ENCODE measurements at places on chromosomes 1 and 21.

GRCh38 chr1:27293915-27294314 lies 28.0 kb upstream of the TMEM222 start:
- no peak overlapping the region for H3K27ac ChIP-seq
- no peak overlapping the region for H3K4me3 ChIP-seq
- no peak for ATAC-seq
- H3K27me3 ChIP-seq = no peaks in the 10 kb centered on the region
- H3K36me3 ChIP-seq = peaks cover 43% of the 10 kb centered on the region

DNA sequence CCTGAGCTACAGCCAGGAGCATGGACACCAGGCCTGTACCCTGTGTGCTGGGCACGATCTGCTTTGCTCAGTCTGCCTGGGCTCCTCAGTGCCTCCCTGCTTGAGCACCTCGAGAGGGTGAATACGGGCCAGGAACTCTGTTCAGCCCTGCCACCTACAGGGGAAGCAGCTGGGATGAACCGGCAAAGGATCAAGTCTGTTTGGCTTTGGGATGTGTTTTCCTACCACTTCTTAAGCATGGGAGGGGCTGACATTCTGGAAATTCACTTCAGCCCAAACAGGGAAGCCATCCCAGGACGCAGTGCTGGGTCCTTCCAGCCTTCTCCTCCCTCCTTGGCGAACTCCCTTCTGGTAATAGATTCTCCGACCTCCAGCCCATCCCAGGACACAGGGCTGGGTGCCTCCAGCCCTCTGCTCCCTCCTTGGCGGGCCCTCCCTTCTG lies 55.8 kb upstream of the SELENON start:
- no peak for ATAC-seq
- peaks cover 45% of the 10 kb centered on the region for H3K27me3 ChIP-seq
- H3K36me3 ChIP-seq = no peaks in the 10 kb centered on the region
- H3K27ac ChIP-seq = no peak overlapping the region

GRCh38 chr1:81238129-81238528 lies 562.6 kb upstream of the ADGRL2 start:
- H3K4me3 ChIP-seq = no peak overlapping the region
- ATAC-seq = no peak
- no peaks in the 10 kb centered on the region for H3K27me3 ChIP-seq
- H3K27ac ChIP-seq = no peak overlapping the region
- no peaks in the 10 kb centered on the region for H3K36me3 ChIP-seq

DNA sequence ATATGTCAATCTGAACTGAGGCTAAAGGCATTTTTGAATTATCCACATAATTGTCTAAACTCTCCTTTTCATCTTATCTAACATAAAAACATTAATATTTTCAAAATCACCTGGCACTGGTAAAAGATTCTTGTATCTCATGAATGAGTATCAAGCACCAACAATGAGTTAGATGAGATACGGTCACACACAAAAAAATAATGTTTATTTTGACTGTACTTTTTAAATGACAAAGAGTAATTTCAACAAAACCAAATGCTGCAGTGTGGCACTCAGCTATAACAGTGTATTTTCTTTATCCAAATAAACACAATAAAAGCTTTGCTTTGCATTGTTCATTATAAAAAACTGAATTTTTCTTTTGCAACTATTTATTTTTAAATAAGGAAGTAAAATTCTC lies 59.5 kb downstream of the EIF4G3 start:
- H3K36me3 ChIP-seq = peaks cover 8% of the 10 kb centered on the region
- no peak overlapping the region for H3K27ac ChIP-seq
- H3K4me3 ChIP-seq = no peak overlapping the region
- no peak for ATAC-seq

- no peaks in the 10 kb centered on the region for H3K36me3 ChIP-seq
- ATAC-seq = no peak
- peaks cover 29% of the 10 kb centered on the region for H3K27me3 ChIP-seq
- H3K27ac ChIP-seq = no peak overlapping the region
Observed at GRCh38 chr21:41597811-41598231, 89.9 kb upstream of the TMPRSS2 start.

DNA sequence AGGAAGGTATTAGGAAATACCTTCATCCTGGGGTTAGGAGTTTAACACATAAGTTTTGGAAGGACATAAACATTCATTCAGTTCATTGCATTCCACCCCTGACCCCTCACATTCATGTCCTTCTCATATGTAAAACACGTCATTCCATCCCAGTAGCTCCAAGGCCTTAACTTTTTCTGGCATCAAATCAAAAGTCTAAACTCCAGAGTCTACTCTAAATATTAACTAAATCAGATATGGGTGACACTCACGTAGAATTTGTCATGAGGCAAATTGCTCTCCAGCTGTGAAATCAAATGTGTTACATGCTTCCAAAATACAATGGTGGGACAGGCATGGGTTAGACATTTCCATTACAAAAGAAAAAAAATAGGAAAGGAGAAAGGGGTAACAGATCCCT lies 298.2 kb upstream of the LRRC7 start:
- H3K27ac ChIP-seq = no peak overlapping the region
- no peak for ATAC-seq
- no peaks in the 10 kb centered on the region for H3K27me3 ChIP-seq
- no peak overlapping the region for H3K4me3 ChIP-seq
- no peaks in the 10 kb centered on the region for H3K4me1 ChIP-seq
- no peaks in the 10 kb centered on the region for H3K36me3 ChIP-seq

GRCh38 chr1:165815725-165816124 lies 11.7 kb upstream of the UCK2 start:
- no peaks in the 10 kb centered on the region for H3K36me3 ChIP-seq
- H3K27ac ChIP-seq = no peak overlapping the region
- no peaks in the 10 kb centered on the region for H3K4me1 ChIP-seq
- H3K4me3 ChIP-seq = no peak overlapping the region
- no peak for ATAC-seq

DNA sequence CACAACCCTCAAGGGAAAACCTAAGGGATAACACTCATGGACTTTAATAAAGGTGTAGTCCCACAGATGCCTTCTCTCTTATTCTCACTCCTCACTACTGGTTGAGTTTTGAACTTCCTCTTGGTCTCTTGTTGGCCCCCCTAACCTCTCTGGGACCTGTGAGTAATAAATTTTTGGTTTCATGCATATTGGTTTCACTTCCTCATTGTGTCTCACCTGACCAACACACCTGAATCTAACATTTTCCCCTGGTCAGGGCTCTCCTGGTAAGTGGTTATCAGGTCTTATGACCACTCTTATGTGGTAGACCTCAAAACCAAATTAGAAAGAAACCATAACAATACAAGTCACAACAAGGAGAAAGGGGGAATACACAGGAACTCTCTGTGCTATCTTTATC lies 60.5 kb upstream of the PRMT6 start:
- H3K4me3 ChIP-seq = no peak overlapping the region
- H3K4me1 ChIP-seq = peaks cover 9% of the 10 kb centered on the region
- no peaks in the 10 kb centered on the region for H3K27me3 ChIP-seq
- no peak overlapping the region for H3K27ac ChIP-seq
- peak; percentile 88 for ATAC-seq
- no peaks in the 10 kb centered on the region for H3K36me3 ChIP-seq

DNA sequence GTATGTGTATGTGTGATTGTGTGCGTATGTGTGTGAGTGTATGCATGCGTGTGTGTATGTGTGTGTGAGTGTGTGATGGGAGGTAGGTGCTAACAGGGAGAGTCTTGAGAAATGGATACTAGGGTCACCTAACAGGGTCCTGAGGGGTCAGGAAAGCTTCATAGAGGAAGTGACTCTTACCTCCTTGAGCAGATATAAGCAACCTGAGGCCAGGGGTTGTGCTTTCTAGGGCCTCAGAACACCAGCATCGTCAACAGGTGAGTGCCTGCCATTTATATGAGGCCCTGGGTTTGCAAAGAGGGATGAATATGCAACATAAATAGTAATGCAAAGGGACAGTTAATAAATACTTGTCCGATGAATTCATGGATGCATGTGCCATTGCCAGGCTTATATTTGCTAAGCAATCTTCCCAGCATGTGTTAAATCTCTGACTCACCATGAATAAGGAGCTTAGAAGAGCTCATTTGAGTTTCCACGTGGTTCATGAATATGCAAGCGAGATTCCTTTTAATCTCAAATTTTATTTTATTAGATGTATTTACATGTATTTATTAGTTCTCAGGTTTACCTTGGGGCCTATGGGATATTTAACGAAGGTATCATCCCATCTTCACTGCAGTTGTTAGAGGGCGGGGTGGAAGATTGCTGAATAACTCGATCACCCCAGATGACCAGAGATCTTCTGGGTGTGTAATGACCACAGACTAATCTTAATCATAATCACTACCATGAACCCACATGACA lies 438.3 kb downstream of the CAMTA1 start:
- no peak overlapping the region for H3K27ac ChIP-seq
- no peak overlapping the region for H3K4me3 ChIP-seq
- H3K27me3 ChIP-seq = peaks cover 19% of the 10 kb centered on the region
- no peak for ATAC-seq
- H3K36me3 ChIP-seq = no peaks in the 10 kb centered on the region
- no peaks in the 10 kb centered on the region for H3K4me1 ChIP-seq

DNA sequence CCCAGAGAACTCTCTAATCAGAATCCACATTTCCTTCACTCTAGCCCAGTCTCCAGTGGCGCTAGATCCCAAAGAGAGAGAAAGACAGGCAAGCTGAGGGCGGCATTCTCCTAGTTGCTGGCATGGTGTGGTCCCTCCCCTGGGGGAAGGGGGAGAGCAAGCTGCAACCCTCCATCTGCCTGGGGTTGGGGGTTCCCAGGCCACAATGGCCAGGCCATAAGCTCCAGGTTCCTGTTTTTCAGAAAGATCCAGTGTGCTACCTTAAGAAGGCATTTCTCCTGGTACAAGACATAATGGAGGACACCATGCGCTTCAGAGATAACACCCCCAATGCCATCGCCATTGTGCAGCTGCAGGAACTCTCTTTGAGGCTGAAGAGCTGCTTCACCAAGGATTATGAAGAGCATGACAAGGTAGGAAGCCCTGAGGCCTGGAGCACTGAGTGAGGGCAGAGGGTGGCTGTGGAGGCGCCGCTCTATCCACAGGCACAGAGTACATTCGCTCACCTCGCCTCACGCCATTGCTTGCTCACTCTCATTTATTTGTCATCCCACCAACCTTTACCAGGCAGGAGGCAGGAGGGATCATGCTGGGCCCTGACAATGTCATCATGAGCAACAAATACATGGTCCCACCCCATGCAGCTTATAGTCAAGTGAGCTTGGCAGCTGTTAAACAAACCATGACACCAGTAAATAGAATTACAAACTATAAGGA lies 6.6 kb downstream of the CSF1 start:
- no peak for ATAC-seq
- H3K27ac ChIP-seq = no peak overlapping the region
- H3K4me3 ChIP-seq = no peak overlapping the region
- peaks cover 19% of the 10 kb centered on the region for H3K4me1 ChIP-seq

DNA sequence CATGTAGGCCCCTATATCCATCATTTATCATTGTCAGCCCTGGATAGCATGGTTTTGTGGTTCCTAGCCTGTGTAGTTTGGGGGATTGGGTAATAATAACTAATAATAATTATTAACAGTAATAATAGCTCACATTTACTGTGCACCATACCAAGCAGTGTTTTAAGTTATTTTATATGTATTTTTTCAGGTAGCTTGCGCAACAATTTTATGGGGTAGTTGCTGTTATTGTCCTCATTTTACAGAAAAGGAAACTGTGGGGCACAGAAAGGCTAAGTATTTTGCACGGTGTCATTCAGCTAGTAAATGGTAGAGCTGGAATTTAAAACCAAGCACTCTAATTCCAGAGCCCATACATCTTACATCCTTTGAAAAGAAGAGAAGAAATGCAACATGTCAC lies 179.8 kb downstream of the HS2ST1 start:
- no peak overlapping the region for H3K4me3 ChIP-seq
- no peaks in the 10 kb centered on the region for H3K27me3 ChIP-seq

DNA sequence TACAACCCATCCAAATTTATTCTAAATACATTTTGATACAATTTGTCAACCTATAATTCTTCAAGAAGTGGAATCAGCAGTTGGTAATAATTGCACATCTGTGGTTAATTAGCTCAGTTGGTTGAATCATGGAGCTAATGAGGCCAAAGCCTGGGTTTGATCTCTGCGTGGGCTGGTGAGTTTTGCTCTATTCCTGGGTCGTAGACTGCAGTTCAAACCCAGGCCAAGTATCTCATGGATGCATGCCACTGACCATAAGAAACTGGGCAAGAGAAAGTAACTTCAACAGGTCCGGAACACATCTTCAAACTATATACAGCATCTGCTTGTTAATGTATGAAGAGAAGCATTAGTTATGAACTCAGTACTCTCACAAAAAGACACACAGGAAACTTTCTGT lies 779.7 kb downstream of the USP25 start:
- H3K27me3 ChIP-seq = no peaks in the 10 kb centered on the region
- H3K4me3 ChIP-seq = no peak overlapping the region
- no peaks in the 10 kb centered on the region for H3K36me3 ChIP-seq
- no peak overlapping the region for H3K27ac ChIP-seq
- no peak for ATAC-seq

DNA sequence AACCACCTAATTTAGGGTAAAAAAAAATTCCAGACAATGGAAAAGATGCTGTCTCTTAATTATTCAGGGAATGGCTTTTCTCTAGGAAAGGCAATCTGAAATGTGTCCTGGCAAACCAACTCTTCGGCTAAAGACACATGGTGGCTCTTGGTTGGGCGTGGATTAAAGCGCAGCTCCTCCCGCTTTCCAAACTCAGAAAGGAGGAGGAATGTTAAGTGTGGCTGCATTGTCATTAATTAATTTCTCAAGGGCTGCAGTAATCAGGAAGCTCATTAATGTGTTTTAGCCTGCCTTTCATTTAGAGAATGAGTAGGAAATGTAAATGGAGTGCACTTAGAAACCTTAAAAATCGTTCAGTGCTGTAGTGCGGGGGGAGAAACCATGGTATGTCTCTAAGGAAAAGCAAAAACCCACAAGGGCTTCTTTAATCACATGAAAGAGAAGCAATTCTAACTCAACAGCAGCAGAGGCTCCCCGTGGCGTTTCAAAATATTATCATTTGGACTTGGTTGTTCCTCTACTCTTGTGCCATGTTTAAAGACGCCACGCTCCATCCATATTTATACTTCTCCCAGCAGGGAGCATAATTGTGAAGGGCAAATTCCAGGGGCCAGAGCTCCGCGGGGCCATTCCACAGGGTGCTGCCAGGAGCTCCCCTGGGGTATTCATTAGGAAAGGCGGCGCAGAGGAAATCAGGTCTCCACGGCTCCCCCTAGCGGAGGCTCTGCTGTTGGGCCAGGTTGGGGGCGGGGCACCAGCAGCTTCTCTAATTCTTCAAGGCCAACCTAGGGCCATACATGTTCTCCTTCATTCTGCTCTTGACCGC lies 91.9 kb upstream of the SSX2IP start:
- peak; percentile 75 for ATAC-seq
- peaks cover 11% of the 10 kb centered on the region for H3K4me1 ChIP-seq
- no peaks in the 10 kb centered on the region for H3K36me3 ChIP-seq
- peak overlapping the region; percentile 73 for H3K4me3 ChIP-seq
- H3K27me3 ChIP-seq = peaks cover 21% of the 10 kb centered on the region
- H3K27ac ChIP-seq = no peak overlapping the region

GRCh38 chr1:41672173-41672572 lies 187.7 kb upstream of the EDN2 start:
- no peaks in the 10 kb centered on the region for H3K36me3 ChIP-seq
- no peaks in the 10 kb centered on the region for H3K27me3 ChIP-seq
- ATAC-seq = no peak
- H3K4me3 ChIP-seq = no peak overlapping the region
- peak overlapping the region; percentile 87 for H3K27ac ChIP-seq

GRCh38 chr1:240500647-240501046 lies 111.3 kb downstream of the GREM2 start:
- H3K27me3 ChIP-seq = no peaks in the 10 kb centered on the region
- no peak for ATAC-seq
- H3K36me3 ChIP-seq = no peaks in the 10 kb centered on the region
- no peak overlapping the region for H3K27ac ChIP-seq
- no peaks in the 10 kb centered on the region for H3K4me1 ChIP-seq
- H3K4me3 ChIP-seq = no peak overlapping the region
